ENCODE measurements at places on chromosomes 3 and 15.

DNA sequence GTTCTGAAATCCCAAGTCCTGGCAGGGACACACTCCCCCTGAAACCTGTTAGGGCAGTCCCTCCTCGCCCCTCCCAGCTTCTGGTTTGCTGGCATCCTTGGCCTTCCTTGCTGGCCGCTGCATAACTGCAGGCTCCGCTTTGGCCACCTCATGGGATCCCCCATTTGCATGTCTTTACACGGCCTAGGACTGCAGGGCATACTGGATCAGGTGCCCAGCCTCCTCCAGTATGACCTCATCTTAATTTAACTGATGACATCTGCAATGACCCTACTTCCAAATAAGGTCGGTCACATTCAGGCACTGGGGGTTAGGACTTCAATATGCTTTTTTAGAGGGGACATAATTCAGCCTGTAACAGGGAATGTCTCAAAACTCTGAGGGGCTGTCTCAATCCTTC lies 173.3 kb downstream of the RAB11A start:
- no peak for DNase-seq

GRCh38 chr3:37491776-37492175 lies 317.4 kb upstream of the LRRFIP2 start:
- DNase-seq = no peak

DNA sequence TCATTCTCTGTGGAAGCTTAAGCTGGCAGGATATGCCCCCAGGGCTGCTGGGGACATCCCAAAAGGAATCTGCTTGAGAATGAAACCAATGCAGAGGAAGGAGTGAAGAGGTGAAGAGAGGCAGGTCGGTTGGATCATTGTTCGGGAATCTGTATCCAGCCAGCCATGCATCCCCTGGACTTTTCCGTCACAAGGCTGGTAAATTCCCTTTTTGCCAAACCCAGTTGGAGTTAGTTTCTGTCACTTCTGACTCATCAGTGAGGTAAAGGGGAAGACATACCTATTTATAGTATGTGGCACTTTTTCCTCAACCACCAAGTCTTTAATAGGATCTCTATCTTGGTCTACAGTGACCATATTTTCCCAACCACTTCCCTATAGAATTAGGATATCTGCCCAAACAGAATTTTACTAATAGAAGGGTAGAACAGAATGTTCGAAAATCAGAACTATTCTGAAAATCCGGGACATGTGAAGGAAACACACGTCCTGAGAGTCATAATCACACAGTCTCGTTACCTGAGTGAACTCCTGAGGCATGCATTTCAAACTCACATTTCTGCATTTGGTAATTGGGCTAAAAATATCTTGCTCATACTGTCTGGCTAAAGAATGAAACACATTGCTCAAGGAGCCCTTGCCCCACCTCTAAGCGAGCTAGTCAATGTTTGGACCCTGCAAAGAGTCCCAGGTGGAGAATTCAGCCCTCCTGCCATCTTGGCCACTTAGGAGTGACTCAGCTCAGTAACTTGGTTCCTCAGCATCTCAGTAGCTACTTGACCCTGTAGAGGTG lies 289.7 kb upstream of the ADAMTS9 start:
- no peak for DNase-seq

- DNase-seq = no peak
Observed at GRCh38 chr3:37630441-37630840, 231.2 kb upstream of the CTDSPL start.

- no peak for DNase-seq
Observed at GRCh38 chr15:71542836-71543235, 267.5 kb upstream of the NR2E3 start.

- no peak for DNase-seq
Observed at GRCh38 chr3:42805141-42805821, 991 bp upstream of the HIGD1A start.

DNA sequence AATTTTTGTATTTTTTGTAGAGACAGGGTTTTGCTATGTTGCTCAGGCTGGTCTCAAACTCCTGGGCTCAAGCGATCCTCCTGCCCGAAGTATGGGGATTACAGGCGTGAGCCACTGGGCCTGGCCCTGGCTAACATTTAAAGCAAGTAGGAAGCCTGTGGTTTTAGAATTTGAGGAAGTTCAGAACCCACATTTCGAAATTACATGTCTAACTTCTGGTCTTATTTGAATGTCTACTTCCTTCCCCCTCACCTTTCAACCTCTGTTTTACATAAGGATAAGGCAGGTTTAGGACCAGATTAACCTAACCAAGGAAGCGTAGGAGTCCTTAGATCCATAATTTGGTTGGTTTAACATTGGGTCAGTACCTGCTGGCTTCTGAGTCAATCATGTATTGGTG lies 120.5 kb upstream of the PROK2 start:
- peak; percentile 50 for DNase-seq

DNA sequence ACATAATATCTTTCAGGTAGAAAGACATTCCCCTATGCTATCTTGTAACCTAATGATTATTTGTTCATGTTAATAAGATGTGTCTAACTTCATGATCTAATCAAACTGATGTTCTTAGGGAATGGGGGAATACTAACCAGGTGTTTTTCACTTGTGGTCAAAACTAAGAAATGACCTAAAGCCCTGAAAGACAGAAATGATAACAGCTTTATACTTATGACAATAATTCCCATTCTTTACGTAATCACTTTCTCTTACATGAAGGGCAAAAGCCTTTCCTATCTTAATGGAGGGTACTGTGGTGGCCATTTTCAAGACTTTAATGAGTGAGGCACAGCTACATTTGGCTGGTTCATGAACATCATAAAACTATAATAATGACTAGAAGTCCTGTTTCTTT lies 33.9 kb upstream of the MEIS2 start:
- DNase-seq = no peak

DNA sequence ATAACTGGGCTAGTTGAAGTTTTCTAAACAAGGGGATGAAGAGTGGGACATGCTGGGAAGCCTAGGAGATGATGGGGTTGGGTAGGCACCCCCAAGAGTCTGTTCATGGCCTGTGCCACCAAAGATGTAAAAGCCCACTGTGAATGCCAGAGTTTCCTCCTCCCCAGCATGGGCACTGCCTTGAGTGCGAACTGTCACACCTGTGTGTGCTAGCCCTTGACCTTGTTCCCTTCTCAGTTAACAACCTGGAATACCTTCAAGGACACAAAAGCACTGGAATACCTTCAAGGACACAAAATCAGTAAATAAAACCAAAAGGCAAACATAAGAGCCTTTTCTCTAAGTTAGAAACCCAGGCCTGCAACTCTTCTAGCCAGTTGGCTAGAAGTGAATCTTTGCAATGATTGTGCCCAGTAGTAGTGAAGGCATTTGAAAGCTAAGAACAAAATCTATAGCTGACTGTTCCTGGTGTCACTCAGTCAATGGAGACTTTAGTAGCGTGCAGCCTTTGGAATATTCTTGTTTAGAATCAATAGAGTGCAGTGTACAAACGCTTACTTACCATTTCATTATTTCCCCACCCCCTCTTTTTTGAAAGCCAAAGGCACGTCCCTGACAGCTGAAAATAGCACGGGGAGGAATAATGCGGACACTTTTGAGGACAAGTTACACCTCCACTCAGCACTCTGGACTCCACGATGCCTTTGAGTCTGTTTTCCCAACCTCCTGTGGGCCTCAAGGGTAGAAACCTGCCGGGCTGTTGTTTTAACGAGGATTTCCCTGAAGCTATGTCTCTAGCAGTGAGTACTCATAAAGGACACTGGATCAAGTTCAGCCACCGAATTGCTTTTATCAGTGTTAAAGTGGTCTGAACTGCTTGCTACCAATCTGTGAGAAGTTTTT lies 24.2 kb downstream of the PSMD6 start:
- DNase-seq = no peak

DNA sequence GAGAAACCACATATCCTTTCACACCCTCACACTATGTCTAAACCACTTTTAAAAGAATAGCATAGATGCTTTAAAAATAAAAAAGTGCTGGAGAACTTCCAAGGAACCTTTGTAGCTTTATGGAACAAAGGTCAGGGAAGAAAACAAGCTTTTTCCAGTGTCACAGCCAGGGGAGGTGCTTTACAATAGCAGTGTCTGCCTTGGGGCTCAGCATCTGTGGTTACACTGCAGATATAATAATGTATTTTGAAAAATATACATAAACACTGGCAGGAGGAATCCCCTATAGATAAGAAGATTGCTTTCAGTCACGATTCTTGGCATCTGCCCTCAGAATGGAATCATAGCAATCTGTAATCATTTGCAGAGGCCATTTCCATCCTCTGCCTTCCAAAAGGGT lies 362.4 kb upstream of the LRRC3B start:
- DNase-seq = no peak

DNA sequence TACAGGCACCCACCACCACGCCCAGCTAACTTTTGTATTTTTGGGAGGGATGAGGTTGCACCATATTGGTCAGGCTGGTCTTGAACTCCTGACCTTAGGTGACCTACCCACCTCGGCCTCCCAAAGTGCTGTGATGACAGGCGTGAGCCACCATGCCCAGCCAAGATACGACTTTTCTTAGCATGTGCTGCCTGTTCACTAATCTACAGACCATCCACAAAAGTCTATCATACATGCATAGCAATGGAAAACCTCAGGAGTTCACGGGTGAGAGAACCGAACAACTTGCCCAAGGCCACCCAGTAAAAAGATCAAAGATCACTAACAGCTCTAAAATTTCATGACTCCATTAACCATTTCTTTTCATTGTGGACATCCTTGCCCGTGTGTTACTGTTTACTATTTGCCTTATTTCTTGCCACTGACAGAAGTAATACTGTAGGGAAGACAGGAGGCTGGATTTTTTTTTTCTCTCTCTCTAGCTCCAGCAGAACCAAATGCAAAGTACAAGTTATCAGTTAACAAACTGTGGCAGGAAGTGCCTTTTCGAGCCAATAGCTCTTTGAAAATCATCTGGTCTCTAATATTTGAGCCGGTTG lies 92.3 kb downstream of the FOXP1 start:
- DNase-seq = no peak

GRCh38 chr3:151400341-151400740 lies 15.8 kb upstream of the P2RY12 start:
- DNase-seq = no peak

- DNase-seq = no peak
Observed at GRCh38 chr15:51576911-51577500, 45.6 kb downstream of the DMXL2 start.

- no peak for DNase-seq
Observed at GRCh38 chr15:64701482-64702184, 73.8 kb downstream of the RBPMS2 start.

DNA sequence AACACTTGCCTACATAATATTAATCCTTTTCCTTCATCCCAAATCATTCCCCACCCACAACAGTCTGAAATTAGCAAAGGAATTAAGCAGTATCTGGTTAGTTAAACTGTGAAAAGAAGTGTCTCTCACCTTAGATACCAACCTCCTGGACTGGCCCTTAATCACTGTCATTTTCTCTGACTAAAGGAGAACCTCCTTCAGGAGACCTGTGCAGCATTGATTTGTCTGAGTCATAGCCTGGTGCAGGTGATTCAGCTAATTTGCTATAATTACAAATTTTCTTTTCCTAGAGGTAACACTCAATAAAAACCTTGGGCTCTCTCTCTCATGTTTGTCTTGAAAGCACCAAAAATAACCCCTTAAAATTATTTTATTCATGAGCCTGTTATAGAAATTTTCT lies 279.8 kb upstream of the SEMA6D start:
- no peak for DNase-seq

DNA sequence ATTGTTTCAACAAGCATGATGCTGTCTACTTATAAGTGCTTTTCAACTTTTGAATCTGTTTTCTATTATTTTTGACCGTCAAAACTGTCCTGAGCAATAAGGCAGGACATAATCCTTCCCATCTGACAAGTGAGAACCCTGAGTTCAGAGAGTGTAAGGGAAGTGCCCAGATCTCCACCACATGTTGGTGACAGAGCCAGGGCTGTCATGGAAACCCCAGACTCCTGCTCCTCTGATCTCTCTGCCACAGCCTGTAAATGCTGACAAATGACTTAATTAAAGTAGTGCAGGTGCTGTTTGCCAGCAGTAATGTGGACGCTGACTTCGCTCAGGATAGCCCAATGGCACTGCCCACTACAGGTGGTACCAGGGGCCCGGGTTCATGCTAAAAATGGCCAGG lies 40.3 kb downstream of the SPSB4 start:
- DNase-seq = no peak

DNA sequence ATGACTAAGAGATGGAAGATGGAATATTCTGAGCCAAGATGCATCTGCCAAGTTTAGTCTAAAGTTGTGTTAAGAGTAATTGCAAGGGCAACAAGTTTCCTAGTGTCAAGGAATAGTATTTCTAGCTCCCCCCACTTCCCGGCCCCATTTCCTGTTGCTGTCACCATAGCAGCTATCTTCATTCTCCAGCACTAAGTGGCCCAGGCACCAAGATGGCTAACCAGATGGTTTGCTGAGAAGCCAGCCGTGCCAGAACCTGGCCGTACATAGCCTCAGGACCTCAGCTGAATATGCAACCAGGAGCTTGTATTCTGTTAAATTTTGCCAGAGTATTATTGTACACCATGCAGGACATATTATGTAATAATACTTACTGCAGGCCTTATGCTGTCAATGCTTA lies 108.8 kb upstream of the UMPS start:
- no peak for DNase-seq

- DNase-seq = no peak
Observed at GRCh38 chr15:40563426-40563825, 1.4 kb downstream of the CCDC32 start.

DNA sequence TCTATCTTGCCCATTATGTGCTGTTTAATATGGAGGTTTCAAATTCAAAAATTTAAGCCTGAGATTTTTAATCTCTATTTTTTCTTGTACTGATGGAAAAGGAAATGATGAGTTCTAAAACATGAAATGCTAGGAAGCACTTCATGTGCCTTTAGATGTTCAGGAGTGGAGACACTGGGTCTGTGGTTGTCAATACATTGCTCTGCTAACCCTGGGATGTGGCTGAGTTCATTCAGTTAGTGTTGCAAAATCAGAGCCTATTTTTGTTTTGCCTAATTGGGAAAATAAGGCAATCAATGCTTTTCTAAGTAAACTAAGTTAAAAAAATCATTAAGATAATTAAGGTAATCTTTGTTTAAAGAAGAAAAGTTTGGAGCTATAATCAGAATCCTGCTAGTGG lies 83.1 kb downstream of the DIPK2A start:
- no peak for DNase-seq

DNA sequence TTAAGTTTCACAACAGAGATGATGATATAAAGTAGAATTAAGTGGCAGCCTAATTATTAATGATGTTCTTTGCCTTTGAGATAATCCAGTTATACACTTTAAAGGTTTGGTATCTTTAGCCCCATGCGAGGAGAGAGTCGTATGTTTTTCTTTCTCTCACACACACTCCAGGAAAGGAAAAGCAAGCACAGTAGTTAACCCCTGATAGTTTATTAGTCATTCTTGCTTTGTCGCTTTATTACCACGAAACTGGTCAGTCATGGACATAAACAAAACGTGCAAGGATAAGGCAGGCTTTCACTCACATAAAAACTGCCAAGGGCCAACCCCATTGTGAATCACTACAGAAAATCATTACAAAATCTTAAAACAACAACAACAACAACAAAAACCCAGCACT lies 866.9 kb downstream of the FHIT start:
- DNase-seq = no peak

DNA sequence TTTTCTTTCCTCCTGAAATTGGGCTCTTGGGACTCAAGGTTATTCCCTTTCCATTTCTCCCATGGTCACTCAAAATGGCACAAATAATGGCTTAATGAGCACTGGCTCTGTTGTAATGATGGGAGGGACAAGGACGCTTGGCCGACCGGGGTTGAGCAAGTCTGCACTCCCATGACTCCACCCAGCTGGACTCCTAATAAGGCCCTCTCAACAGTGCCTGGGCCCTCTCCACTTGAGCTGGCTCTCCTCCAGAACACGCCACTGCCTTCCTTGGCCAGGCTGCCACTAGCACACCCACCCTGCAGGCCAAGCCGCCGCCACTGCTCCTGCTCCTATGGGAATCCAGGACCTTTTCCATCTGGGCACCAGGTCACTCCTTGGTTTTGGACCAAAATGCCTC lies 42.3 kb downstream of the ADCY5 start:
- DNase-seq = no peak

Data from GM10248 (cell line).